ENCODE measurements at places on chromosomes 2 and 18. TPM values are rescaled to one million over a fixed set of nuclear protein-coding genes. Genes with fewer than 3 reads are reported as not detected.

DNA sequence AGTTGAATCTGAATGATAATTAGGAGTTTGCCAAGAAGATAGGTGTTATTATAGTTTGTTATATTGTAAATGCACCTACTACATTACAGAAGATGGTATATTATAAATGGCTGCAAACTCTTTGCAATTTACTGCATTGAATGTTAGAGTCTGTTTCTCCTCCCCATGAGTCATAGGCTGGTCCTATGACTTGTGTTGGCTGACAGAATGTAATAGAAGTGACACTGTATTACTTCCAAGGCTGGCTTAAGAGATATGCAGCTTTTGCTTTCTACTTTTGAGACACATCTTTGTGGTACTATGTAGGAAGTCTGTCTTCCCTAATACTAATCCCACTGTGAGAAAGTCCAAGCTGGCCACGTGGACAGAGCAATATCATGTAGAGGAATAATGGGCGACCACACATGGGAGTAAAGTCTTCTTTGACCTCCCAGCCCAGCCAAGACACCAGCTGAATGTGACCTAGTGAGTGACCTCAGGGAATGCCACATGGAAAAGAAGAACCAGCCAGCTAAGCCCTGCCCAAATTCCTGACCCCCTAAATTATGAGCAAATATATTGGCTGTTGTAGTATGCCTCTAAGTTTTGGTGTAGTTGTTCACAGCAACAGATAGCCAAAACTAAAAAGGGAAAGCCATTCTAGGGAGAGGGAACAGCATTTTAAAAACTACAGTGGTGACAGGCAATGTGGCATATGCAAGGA is 6.8 kb upstream of the DDX1 start:
- DNase-seq: no peak

- no peak for DNase-seq
These were observed 48.0 kb upstream of the ATP6V1B1 start for GRCh38 chr2:70887550-70888246.

GRCh38 chr18:38006541-38006940 is 440.9 kb upstream of the CELF4 start:
- DNase-seq: no peak

GRCh38 chr18:52190631-52191030 is 149.4 kb upstream of the DCC start:
- DNase-seq: no peak

GRCh38 chr2:186603286-186603685 is 13.4 kb downstream of the ITGAV start:
- no peak for DNase-seq

- no peak for DNase-seq
These were observed 21.7 kb upstream of the APCDD1 start for GRCh38 chr18:10432781-10433180.

Gene REG3G
- not detected for total RNA-seq

Gene SLC4A5
- total RNA-seq: 10.5 TPM

Gene GAREM2
- total RNA-seq: 3.6 TPM

Gene ALPI
- not detected for total RNA-seq
